ENCODE measurements at places on chromosomes 5 and 9.

- no peak for DNase-seq
Observed at GRCh38 chr5:178257650-178258049, 25.0 kb upstream of the PHYKPL start.

DNA sequence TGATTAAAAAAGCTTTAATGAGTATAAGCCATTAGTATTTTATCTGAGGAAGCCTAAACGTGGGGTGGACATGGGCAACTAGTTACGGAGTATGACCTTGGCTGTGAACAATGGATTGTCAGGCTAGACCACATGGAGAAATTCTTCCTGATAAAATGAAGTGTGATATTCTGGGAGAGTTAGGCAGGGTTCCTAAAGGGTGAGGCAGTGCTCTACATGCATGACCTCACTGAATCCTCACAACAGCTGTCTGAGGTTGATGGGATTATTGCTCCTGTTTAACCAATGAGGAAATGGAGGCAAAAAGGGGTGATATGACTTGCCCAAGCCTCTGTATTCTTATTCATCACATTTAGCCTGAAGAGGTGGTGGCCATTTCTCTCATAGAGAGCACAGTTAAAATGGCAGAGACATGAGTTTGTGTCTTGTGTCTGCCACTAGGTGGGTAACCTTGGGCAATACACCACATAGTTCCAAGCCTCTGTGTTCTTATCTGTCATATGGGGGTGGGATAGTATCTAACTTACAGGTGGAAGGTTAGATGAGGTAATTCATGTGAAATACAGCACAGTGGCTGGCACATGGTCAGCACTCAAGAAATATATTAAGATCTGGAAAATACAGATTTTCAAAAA is 96.1 kb upstream of the NR3C1 start:
- DNase-seq = no peak

DNA sequence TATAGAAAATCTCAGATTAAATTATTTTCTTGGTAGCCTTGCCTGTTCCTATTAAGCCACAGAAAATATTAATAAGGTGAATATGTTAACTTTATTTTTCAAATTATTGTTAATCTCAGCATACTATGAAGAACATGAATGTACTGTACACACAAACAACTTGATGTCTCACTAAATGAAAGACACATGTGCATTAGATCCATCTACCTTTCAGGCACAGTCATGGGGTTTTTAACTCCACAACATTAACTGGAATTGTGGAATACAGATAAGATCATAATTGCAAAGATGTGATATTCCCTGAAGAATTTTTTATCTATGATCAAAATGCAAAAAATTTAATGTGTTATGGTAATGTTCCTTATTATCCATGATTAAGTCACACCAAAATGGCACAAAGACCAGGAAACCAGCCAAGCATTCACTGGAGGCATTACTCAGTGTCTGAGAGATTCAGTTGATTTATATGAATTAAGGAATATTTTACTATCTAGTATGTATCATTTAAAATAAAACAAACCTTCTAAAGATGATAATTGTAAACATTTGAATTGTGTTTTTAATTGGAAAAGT is 150.0 kb upstream of the VCAN start:
- DNase-seq = no peak

GRCh38 chr5:37248970-37249814 is at the start of gene CPLANE1:
CPLANE1 (minus strand) TSS chr5:37249376; CDS start chr5:37247698, 1,678 bp downstream.
- no peak for DNase-seq

GRCh38 chr9:75186767-75187380 is 98.6 kb downstream of the OSTF1 start:
- DNase-seq = no peak

GRCh38 chr9:127153501-127153900 is 31.1 kb upstream of the ANGPTL2 start:
- no peak for DNase-seq

- no peak for DNase-seq
Observed at GRCh38 chr5:122264610-122265009, 47.4 kb upstream of the SNCAIP start.

DNA sequence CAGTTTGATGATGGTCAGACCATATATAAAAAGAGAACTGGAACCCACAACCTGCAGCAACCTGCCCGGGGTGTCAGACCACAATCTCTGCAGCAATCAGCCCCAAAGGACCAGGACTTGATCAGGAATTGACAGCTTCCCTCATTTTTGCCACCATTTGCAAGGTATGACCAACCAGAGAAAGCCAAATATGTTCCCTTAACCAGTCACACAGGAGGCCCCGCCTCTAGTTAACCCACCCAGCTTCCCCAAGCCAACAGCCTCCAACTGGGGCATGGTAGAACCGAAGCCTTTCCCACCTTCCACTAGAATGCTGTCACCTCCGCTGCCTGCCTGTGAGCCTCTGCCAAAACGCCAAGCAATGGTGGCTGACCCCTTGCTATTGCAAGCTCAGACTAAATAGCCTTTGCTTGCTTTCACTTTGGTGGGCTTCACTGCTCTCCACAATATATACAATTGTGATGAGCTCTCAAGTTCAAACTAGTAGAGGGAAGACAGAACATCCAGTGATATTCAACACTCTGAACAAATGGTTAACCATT is 86.3 kb downstream of the AK8 start:
- no peak for DNase-seq

DNA sequence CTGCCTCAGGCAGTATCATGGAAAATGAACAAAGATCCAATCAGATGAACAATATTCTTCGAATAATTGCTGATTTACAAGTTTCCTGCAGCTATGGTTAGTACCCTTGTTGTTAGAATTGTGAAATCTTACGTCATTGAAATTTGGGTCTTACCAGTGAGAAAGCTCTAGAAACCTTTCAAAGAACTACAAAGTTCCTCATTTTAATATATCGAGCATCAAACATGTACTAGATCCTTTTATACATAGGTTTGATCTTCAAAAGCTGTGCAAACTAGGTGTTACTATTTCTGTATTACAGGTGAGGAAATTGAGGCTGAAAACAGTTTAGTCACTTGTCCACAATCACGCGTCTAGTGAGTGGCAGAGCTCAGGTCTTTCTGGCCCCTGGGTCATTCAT is 43.7 kb upstream of the ANGPTL2 start:
- DNase-seq = no peak

GRCh38 chr5:171283753-171284152 is 25.3 kb upstream of the TLX3 start:
- no peak for DNase-seq

DNA sequence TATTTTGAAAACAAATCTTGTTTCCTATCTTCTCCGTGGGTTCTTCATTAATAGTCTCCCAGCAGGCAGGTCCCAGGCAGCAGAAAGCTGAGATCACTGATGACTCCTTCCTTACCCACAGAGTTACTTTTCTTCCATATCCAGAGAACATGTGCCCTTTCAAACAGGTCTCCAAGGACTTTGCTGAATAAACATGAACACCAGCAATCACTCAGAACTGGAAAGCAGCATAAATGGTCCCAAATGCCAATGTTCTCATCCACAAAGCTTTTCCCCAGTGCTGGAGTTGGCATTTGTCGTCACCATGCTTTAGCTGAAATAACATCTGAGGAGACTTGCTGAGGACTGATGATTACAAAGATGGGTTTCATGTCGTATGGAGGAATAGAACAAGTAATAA is 134.0 kb downstream of the YIPF5 start:
- no peak for DNase-seq

- DNase-seq = no peak
Observed at GRCh38 chr5:1884678-1885403, 2.1 kb upstream of the IRX4 start.

- DNase-seq = no peak
Observed at GRCh38 chr9:22215521-22215920, 206.4 kb upstream of the CDKN2B start.

DNA sequence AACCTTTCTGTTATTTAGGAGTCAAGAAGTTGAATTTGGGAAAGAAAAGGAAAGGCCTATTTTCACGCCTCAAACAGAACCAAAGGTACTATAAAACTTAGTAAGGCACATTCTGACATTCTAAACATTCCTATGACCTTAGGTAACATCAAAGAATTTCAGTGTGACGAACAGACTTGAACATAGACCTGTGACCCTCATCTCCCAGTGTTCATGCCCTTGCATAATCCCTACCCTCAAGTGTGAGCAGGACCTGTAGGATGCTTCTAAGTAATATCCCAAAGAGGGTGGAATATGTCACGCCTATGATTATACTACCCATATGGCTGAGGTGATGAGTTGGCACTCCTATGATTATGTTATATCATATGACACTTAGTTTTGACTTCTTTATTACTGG is 540.9 kb downstream of the KIF4B start:
- DNase-seq = no peak

DNA sequence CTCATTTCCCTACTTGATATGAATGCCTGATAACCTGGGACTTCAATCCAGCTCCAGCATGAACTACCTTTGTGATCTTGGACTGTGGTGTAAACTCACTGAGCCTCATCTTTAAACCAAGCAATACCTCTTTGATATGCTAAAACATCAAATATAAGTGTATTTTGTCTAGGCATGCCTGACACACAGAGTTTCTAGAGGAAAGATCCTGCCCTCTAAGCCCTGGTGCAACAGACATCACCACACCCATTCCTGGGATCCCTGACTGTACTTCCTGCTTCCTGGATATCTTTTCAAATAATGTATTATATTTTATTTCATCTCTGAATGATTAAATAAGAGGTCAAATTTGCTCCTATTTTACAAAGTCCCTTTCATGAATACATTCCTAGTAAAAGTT is 55.8 kb downstream of the ANXA2R start:
- DNase-seq = no peak

DNA sequence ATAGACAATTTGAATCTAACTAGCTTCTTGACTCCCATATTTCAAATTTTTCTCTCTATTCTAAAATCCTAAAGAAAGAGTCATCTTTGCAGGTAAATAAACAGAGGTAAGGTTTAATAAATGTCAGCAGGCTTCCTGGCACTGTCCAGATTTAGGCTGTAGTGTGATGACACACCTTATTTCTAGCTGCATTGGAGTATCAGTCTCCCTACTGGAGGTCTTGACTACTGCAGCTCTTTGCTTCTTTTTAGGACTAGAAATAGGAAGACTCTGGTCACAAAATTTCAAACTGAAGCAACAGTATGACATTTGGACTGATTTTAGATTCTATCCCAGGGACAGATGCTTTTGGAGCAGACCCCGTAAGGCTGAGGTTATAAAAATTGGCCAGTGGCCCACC is 40.7 kb upstream of the PPP3R2 start:
- DNase-seq = no peak

GRCh38 chr9:76557674-76558225 is 98.8 kb downstream of the GCNT1 start:
- DNase-seq = no peak

DNA sequence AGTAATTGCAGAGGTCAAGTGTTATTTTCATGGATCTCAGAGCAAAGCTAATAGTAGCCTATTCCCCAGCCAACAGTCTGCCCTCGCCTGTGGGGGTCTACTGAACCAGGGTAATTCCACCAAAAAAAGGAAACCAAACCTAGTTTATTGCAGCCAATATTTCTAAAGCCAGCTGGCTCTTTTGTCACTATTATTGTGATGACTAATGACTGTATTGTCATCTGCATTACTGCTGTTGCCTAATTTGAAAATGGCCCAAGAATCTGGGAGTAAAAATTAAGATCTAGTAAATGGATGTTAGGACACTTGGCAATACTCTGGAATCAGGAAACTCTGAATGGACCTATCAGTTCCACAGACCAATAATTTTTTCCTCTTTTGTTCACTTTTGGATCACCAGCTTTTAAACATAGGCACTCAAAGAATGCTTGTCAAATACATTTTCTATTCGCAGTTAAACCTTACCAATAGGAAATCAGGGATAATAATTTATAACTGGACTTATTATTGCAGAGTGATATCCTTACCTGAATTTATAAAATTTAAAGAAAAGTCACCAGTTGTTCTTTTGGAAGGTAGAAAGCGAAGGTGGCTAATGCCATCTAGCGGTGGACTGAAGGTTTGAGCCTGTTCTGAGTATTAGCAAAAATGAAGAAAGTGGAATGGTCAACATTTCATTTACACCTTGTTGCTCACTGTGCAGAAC is 69.2 kb downstream of the SYK start:
- peak; percentile 12 for DNase-seq

DNA sequence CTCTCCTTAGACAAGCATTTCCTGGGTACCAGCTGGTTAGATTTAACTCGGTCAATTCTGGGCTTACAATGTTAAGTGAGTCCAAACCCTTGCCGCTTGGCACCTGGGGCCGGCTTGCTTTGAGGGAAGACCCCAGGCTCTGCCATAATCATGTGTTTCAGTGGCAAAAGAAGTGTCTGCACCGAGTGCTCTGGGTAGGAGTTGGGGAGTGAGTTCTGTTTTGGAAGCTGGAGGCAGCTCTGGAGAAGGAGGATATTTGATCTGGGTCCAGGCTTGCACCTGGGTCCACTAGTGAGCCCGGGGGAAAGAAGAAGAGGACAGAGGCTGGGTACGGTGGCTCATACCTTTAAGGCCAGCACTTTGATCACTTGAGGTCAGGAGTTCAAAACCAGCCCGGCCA is 8.4 kb upstream of the OLFM1 start:
- DNase-seq = no peak

DNA sequence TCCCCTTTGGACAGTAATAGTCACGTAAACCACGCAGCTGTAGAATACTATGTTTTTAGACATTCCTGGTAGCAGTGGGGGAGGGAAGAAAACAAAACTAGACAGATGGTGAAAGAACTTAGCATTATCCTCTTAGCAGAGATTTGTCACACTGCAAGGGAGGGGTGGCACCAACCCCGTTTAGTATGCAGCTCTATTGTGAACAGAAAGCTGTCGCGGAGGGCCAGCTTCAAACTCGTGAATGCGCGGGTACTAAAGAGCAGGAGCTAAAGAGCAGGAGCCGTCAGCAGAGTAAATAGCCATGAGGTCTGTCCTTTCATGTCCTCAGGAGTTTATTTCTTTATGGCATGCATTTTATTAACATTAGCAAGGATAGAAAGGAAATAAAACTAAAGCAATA is 141.9 kb upstream of the SLC12A2 start:
- DNase-seq = no peak

DNA sequence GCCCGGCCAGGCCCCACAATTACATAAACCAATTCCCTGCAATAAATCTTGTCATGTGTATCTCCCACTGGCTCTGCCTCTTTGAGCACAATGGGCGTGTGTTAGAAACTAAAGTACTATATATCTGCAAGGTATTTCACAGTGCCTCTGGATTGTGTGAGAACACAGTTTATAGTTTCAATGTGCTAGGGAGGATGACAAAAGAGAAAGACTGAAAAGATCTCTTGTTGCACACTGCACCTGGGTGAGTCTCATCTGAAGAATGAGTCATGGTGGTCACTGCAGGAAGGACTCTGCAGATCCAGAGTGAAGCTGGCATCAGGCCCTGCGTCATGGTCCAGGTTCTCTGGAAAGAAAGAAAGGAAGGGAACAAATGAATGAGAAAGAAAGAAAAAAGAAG is 20.7 kb upstream of the CTSV start:
- no peak for DNase-seq

Measured in stimulated activated CD8-positive, alpha-beta memory T cell treated with anti-CD3 and anti-CD28 coated beads, Interleukin-7, amount 100 ng/mL, for 1 hour (primary cell).